ENCODE measurements at places on chromosomes 1 and 21.

DNA sequence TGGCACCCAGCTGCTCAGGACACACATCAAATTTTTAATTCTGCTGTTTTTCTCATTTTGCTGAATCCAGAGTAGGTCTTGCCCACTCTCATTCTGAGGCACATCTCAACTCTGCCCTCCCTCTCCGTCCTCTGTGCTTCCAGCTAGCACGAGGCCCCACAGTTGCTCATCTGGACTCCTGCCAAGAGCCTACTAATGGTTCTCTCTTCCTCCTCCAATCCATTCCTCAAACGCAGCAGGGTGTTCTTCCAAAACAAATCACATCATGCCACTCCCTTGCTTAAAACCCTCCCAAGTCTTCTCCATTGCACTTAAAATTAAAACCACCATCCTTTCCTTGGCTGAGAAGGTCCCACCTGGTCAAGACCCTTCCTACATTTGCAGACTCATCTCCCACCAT, 49.8 kb upstream of the SCAF4 start:
- DNase-seq: peak; percentile 72

DNA sequence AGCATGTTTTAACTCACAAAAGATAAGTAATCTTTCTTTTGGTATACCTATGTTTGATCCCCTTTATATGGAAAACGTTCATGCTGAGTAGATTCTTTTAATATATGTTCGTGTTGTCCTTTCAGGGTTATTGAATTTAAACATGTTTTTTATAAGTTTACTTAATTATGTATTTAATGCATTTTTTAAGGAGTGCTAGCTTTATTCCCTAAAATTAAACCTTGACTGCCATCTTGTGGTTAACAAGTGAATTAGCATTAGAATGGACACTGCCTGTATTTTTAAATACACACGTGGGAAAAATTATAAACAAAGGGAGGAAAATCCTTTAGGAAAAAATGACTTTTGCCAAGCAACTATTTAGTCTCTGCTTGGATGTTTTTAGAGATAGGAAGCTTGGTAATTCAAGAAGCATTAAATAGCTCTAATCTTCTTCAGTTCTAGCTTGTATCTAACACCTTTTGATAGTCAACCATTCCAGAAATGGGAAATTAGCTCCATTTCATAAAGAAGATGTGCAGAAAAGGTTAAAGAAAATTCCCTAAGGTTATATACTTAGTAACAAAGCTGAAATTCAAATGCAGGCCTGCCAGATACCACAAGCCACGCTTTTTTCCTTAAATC, 43.0 kb downstream of the UBE2U start:
- peak; percentile 36 for DNase-seq

DNA sequence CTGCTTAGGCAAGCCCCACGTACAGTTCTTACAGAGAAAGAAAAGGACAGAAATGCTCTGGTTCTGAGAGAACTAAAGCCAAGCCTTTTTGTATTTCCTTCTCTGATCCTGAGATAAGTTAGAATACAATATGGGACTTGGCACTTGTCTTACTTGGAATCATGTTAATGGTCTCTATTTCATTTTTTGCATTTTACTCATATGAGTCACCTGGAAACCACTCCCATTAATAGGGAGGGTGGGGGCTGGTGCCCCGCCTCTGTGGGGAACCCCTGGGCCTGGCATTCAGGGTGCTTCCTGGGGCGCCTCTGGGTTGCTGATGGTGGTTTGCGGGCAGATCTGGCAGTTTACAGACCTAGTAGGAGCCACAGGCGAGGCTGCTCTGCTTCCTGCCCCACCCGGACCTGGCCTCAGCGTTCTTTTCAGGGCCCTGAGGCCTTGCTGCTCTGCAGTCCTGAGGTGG, 26.7 kb downstream of the TSPAN2 start:
- no peak for DNase-seq

DNA sequence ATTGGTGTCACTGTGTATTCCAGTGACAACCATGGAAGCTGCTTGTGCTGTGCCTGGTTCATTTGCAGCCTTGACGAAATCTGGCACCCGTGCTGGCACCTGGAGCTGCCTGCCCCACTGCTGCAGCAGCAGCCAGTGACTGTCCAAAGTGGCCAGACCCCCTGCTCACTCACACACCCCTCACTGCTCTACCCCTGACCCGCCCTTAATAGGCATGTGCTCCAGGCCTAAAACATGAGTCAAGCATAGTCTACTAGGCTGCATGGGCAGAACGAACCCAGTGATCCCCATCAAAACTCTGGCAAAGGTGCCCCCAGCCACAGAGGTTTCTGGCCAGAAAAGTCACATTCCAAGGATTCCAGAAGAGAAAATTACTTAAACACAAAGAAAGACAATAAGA, 7.7 kb downstream of the PRAMEF1 start:
- no peak for DNase-seq

- no peak for DNase-seq
Observed at GRCh38 chr1:153929981-153930948, 7.5 kb upstream of the GATAD2B start.
